ENCODE measurements at places on chromosomes 6 and 20.

DNA sequence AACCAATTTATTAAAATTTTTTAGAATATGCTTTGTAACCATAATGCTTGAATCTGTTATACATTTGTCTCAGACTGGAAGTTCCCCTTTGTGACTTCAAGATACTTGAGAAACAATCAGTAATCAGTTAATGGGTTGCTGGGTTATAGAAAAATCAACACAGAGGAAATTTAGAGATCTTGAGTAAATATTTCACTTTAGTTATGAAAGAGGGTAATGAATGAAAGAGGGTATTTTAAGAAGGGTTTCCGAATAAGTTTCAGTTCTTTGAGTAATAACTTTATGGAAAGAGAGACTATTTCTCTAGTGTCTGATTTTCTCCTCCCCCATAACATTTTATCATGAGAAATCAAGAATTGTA, 21.4 kb downstream of the ZFAND3 start:
- DNase-seq = no peak

GRCh38 chr20:57807401-57808263, 97.8 kb upstream of the PMEPA1 start:
- no peak for DNase-seq

DNA sequence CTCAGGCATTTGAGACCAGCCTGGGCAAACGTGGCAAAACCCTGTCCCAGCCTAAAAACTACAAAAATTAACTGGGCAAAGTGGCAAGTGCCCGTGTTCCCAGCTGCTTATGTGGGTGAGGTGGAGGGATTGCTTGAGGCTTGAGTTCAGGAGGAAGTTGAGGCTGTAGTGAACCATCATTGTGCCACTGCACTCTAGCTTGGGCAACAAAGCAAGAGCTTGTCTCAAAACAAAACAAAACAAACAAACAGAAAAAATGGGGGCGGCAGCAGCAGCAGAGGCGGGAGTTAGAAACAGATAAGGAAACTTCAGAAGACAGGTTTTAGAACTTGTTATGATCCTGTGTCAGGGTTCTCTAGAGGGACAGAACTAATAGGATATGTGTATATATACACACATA, 49.0 kb downstream of the SCAF8 start:
- DNase-seq = no peak

DNA sequence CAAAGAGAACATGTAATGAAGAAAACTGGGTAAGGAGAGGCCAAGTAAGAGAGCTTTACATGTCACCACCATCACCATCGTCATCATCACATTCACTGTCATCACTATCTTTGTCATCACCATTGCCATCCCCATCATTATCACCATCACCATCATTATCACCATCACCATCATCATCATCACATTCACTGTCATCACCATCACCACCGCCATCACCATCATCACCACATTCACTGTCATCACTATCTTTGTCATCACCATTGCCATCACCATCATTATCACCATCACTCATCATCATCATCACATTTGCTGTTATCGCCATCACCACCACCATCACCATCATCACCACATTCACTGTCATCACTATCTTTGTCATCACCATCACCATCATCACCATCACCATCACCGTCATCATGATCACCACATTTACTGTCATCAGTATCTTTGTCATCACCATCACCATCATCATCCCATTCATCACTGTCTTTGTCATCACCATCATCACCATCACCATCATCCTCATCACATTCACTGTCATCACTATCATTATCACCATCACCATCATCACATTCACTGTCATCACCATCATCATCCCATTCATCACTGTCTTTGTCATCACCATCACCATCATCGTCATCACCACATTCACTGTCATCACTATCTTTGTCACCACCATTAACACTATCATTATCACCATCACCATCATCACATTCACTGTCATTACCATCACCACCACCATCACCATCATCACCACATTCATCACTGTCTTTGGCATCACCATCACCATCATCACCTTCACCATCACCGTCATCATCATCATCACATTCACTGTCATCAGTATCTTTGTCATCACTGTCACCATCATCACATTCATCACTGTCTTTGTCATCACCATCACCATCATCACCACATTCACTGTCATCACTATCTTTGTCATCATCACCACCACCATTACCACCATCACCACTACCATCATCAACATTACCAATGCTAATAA, 172.3 kb downstream of the ERMARD start:
- no peak for DNase-seq

GRCh38 chr6:13544454-13545186, 29.8 kb upstream of the SIRT5 start:
- DNase-seq = no peak

GRCh38 chr6:159654483-159655098, 38.5 kb downstream of the SOD2 start:
- no peak for DNase-seq

- DNase-seq = no peak
These were observed 27.2 kb downstream of the FYN start for GRCh38 chr6:111846066-111846465.

DNA sequence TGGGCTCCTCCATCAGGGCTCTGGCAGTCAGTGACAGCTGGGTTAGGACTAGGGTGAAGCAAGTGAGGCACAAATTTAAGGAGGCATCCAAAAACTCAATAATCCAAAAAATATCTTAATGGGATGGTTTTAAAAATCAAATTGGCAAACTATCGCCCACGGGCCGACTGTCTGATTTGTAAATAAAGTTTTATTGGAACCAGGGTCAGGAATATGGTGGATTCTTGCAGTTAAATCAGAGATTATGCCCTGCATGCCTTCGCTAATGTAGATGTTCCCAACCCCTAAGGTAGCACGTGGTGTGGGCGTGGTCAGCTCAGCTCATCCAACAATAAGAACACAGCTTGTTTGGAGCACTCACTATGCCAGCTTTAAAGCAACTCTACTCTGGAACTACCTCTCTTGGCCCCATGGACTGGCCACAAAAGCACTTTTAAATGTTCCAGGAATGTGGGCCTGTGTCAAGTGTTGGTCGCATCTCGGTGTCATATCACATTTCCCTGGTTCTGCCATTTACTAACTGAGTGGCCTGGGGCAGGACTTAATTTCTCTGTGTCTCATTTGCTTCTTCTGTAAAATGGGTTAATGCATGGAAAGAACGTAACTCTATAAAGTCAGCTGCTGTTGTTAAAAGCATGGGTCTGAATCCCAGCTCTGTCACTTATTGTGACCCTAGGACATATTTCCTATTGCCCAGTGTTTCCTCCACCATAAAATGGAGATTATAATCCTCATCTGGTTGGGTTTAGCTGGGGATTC, 7.0 kb downstream of the TP53RK start:
- no peak for DNase-seq

DNA sequence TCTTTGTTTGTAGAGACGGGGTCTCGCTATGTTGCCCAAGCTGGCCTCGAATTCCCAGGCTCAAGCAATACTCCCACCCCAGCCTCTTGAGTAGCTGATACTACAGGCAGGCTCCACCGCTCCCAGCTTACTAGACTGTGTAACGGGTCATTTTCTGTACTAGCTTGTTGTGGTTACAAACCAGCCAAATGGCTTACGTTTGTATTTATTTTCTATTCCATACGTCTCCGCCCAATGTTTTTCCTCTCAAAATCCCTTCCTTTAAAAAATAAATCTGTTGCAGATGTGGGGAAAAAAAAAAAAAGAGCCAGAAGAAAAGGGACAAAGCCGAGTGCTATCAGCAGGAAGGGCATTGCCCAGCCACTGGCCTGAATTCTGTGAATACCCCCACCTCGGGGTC, 41.6 kb downstream of the PRND start:
- DNase-seq = no peak

DNA sequence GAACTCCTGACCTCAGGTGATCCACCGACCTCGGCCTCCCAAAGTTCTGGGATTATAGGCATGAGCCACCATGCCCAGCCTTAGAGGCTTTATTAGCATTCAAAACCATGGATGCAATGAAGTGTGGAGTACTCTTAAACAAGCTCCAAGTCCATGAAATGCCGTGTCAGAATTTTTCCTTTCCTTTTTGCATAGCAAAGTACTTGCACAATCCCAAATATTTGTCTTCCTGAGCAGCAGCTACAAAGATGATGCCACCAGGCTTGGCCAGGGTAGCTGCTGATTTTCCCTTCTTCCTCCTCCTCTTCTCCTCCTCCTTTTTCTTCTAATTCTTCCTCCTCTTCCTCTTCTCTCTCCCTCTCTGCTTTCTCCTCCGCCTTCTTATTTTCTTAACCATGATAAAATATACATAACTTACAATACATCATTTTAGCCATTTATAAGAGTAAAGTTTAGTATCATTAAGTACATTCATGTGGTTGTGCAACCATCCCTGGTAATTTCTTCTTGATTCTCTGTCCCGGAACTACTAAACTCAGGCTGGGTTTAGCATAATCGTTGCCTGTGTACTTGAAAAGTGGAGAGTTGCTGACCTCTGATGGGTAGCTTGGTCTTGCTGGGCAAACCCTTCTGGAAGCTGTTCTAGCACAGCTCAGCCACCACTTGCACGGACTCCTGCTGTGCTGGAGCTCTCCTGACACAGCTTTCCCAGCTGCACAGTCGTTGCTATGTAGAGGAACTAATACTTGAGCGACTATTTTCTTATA, 20.3 kb downstream of the MUCL3 start:
- DNase-seq = no peak

DNA sequence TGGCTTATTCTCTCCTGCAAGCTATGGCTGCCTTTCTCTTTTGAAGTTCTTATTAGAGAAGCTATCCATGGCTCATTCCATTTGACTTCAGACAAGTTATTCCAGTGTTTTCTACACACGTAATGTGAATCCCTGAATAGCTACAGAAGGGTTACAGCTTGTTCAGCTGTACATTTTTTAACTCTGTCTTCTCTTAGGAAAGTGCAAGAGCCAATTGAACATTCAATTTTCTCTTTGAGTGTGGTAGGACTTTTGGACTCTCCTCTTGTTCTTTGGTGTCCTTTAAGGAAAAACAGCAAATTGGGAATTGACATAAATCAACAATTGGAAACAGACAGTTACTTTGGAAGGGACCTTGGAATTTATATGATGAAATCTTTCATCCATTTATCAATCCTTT, 125.8 kb downstream of the EPM2A start:
- DNase-seq = no peak

DNA sequence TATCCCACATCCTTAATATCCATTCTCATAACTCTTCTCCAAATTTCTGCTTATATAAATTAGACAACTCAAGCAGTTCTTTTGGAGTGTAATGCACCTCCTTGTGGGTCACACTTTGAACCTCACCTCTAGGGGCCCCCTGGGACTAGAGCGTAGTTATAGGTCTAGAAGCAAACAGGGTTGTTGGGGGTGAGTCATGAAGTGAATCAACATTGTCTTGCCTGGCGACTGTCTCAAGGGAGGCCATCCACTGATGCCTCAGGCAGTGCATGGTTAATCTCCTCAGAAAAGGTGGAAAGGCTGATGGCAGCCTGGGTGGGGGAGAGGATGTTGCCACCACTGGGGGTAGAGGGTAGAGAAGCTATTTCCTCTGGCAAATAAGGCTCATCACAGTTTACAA, 129.1 kb downstream of the TNFRSF21 start:
- no peak for DNase-seq

GRCh38 chr6:31532644-31533454, 4.1 kb downstream of the MCCD1 start:
- no peak for DNase-seq

DNA sequence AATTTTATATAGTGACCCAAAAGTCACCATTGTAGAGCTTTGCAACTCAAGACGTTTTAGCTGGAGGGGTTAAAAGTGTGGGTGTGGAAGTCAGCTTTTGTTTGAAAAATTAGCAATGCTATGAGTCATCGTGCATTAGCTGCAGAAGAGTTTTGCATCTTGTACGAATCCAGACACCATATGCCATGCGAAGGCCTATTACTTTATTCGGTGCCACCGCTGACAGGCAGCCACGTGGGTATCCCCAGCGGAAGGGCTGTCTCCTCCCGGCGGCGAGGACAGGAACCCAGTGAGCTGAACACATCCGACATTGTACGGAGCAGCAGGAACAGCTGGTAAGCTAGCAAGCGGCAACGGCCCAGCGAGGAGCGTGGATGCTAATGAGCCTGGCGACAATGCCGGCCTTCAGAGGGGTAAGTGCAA, 84.4 kb downstream of the INSM1 start:
- peak; percentile 69 for DNase-seq

DNA sequence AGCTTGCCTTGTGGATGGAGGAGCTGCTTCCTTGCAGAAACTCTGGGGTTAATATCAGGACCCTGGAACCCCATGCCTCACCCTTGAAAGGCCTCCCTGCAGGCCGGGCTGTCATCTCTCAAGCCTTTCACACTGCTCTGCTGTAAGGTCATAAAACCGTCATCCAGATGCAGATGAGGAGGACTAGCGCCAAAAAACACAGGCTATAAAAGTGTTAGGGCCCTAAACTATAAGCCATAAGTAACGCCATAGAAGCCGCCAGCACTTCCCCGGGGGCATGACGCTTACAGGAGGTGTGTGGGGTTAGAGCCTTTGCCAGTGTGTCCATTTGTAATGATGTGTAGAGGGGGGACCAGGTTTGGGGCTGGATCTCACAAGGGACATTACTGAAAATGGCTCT, 47.6 kb downstream of the CDH4 start:
- no peak for DNase-seq

GRCh38 chr6:143822584-143823024, 20.5 kb upstream of the LTV1 start:
- DNase-seq = no peak

DNA sequence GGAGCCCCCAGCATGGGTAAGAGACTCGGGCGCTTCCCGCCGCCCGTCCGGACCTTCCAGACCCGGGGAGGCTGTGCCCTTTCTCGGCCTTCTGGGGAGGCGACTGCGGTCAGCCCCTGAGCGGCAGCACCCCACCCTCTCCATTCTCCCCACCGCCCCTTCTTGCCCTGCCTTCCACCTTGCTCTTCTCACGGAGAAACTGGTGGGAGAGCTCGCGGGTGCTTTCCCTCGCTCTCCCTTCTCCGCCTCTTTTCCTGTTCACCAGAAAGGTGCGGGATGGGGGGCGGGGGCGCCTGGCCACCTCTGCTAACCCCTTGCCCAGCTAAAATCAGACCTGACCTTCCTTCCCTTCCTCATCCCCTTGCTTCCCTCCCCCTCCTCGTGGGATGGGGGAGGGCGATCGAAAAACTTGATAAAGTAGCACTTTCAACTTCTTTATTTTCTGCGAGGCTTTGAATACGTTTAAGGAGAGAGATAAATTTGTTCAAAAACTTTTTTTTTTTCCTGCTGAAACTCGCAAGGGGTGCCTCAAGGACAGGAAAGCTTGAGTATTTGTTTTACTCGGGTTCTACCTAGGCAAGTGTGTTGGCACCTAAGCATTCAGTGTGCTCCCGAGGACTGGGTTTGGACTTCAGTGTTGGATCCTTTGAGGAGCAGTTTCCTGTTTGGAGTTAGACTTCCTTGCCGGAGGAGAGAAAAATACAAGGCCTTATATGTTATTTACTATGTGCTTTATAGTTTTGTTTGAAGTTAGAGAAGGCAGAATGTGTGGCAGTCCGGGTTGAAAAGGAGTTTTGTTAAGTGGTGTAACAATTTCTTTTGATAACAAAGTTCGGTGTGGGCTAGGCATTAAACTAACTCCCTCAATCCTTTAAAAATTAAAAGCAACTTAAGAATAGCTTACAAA, 897 bp downstream of the CD2AP start:
- no peak for DNase-seq

- no peak for DNase-seq
These were observed 43.2 kb upstream of the ADTRP start for GRCh38 chr6:11821781-11822180.

Measured in activated naive CD8-positive, alpha-beta T cell treated with anti-CD3 and anti-CD28 coated beads for 36 hours (primary cell).